ENCODE measurements at places on chromosomes 2 and 18. TPM values are rescaled to one million over a fixed set of nuclear protein-coding genes. Genes with fewer than 3 reads are reported as not detected.

DNA sequence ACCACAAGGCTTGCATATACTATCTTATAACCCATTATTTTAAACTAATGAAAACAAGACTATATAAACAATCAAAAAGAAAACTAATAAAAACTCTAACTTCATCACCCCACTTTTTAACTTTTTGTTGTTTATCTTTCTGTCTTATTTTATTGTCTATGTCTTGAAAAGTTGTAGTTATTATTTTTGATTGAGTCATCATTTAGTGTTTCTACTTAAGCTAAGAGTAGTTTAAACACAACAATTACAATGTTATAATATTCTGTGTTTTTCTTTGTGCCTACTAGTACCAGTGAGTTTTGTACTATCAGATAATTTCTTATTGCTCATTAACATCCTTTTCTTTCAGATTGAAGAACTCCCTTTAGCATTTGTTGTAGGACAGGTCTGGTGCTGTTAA is 318.7 kb upstream of the ATP5MC3 start:
- no peak overlapping the region for H3K27ac ChIP-seq
- no peak overlapping the region for H3K4me3 ChIP-seq
- H3K4me1 ChIP-seq: no peaks in the 10 kb centered on the region

Gene APLF
- total RNA-seq: 4.6 TPM

Gene DNAH7
- total RNA-seq: not detected

DNA sequence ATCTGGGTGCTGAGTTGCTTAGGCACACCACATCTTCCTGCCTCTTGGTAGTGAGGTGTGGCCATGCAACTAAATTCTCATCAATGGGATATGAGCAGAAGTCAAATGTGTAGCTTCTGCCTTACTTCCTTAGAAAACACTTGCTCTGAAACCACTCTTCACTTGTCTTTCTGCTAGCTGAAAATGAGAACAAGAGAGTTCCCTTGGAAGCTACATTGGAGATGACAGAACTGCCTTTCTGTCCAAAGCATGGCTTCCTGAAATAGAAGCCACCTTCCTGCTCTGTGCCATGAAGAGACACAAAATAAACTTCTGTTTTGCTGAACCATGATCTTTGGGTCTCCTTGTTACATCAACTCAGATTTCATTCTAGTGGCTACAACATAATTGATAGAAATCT is 659.9 kb downstream of the IRS1 start:
- H3K27ac ChIP-seq: no peak overlapping the region
- H3K4me1 ChIP-seq: no peaks in the 10 kb centered on the region

All from activated naive CD8-positive, alpha-beta T cell treated with anti-CD3 and anti-CD28 coated beads, Interleukin-2, amount 10 ng/mL, durations not matched to agents 7 days and 5 days (primary cell).